ENCODE measurements at places on chromosomes 11 and 22.

DNA sequence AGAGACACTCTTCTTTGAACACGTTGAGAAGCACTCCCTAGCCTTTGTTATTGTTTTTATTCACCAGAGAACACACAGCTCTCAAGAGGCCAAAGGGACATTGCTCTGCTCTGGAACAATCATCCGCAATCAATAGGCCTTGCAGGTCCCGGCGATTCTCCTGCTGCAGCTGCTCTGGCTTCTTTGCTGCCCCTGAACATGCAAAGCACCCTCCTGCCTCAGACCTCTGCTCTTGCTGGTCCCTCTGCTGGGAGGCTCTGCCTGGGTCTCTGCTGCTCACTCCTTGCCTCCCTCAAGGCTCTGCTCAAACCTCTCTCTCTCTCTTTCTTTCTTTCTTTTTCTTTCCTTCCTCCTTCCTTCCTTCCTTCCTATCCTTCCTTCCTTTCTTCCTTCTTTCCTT is 232.7 kb downstream of the DSCAML1 start:
- H3K27me3 ChIP-seq, result peaks cover 13% of the 10 kb centered on the region
- H3K4me1 ChIP-seq, result no peaks in the 10 kb centered on the region
- no peak overlapping the region for H3K4me3 ChIP-seq
- no peak overlapping the region for H3K27ac ChIP-seq

DNA sequence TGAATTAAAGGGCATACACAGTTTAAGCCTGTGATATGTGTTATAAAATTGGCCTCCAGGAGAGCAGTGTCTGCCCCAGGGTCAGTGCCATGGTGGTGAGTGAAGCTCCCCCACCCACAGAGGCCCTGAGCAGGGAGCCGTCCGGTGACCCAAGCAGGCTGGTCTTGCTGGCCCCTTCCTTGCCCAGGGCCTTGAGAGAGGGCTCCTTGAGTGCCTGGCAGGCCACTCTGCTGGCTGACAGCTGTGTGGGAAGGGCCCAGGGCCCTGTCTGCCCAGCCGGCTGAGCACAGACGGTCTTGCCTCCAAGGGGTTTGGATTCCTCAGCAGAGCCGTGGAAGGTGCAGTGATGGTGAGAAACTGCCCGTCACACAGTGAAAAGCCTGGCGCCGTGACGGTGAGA is 25.9 kb downstream of the PTDSS2 start:
- H3K27me3 ChIP-seq, result no peaks in the 10 kb centered on the region
- H3K4me1 ChIP-seq, result no peaks in the 10 kb centered on the region
- DNase-seq, result no peak
- no peak overlapping the region for H3K27ac ChIP-seq

DNA sequence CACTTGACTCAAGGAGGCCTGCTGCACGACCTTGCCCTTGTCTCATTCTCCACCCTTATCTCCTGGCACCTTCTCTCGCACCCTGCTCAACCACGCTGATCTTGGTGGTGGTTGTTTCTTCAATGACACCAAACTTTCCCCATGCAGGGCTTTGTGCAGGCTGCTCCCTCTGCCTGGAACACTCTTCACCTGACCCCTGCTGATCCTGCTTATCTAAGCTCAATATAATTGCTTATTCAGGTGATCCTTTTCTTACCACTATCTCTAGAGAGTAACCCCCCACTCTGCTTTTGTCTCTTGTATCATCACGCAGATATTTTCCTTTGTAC is 604.4 kb downstream of the BUD13 start:
- DNase-seq, result no peak
- H3K27me3 ChIP-seq, result no peaks in the 10 kb centered on the region
- no peaks in the 10 kb centered on the region for H3K36me3 ChIP-seq
- no peak overlapping the region for H3K4me3 ChIP-seq
- H3K4me1 ChIP-seq, result no peaks in the 10 kb centered on the region
- H3K27ac ChIP-seq, result no peak overlapping the region

DNA sequence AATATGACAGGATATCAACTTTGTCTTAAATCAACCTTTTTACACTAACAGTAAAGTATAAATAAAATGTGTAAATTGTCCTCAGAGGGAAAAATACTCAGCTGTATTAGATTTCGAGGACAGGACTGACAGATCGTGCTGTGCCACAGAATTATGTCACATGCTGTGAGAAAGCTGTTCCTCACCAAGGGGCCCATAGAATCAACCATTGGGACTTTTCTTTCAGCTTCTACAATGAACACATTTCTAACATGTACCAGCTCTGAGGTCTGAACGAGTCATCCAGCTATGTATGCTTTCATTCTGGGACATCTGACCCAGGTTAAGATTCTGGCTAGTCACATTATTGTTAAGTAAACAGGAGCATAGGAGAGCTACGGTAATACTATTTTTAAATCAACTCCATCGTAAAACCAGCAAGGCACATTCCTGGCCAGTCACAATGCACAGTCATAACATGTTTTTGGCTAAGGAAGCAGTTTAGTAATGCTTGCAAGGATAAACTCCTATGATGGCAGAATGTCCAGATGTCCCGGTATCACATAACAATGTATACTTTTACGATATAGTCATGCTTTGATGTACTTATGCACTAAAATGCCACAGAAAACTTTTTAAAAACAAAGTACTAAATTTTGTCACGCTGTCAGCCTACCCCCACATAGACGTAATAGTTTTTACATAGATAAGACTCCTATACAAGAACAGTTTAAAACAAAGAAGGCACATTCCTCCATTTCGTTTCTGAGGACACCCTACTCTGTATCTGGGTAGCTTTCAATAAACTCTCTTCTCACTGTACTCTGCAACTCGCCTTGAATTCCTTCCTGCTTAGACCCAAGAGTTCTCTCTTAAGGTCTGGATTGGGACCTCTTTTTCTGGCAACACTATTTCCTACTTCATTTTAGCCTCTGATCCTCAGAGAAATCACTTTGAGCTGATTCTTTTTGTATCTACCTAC is 27.4 kb downstream of the ZNF214 start:
- no peak overlapping the region for H3K27ac ChIP-seq
- no peaks in the 10 kb centered on the region for H3K4me1 ChIP-seq
- no peak overlapping the region for H3K4me3 ChIP-seq
- H3K36me3 ChIP-seq, result no peaks in the 10 kb centered on the region

DNA sequence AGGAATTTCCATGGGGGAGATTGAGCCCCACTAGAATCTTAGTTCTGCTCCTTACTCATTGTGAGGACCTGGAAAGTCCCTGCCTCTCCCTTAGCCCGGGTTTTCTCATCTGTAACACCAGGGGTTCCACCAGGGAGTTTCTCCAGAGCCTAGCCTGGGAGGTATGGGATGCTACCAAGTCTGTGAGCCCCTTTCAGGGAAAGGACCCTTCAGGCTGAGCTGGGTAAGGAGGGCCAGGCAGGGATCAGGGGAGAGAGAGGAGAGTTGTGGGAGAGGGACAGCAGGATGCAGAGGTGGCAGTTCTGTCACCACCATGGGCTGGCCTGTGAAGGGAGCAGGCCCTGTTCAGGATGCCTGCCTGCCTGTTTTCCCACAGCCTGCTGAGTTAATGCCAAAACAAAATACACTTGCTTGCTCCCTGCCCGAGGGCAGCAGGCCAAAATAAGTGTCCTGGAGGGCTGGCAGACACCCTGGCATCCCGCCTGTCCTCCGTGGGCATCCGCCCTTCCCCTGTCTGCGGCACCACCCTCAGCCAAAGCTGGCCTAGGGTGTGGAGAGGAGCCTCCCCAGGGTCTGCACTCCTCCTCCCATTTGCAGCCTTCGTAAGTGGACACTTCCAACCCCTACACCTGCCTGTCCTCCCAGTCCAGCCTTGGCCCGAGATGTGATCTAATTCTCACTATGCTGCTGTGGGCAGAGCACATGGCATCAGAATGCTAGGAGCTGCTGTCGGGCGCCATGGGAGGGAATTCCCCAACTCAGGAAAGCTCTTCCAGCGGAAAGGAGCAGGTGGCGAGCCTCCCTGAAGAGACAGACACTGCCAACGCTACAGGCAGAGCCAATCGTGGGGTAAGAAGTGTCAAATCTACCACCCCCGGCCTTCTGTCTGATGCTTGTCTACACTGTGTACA is 5.9 kb upstream of the FCHSD2 start:
- no peak overlapping the region for H3K4me3 ChIP-seq
- H3K36me3 ChIP-seq, result no peaks in the 10 kb centered on the region
- no peak for DNase-seq
- H3K27ac ChIP-seq, result no peak overlapping the region
- H3K27me3 ChIP-seq, result peaks cover under 1% of the 10 kb centered on the region

DNA sequence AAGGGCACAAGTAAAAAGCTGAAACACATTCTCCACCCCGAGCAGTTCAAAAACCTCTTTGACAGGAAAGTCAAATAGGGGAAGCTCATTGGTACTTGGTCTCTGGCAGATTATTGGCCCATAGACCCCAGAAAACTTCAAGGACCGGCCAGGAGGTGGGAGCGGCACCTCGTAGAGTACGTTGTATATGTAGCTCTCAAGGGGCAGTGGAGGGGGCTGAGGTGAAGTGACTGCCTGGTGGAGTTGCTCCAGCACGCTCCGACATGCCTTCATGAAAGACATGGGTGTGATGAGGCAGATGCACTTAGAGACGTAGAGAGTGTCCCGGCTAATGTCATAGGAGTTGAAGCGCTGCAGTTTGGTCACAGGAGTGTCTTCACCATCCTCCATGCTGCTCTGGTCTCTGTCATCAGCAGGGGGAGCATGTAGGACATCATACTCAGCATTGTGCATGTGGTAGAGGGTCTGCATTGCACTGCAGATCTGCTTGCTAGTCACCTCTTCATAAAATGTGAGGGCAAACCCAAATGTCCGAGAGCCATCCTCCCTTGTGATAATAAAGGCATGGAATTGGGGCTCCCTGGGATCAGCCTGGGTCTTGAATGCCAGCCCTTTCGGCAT is 61.3 kb downstream of the DENND5A start:
- H3K36me3 ChIP-seq, result peaks cover 29% of the 10 kb centered on the region
- no peak overlapping the region for H3K27ac ChIP-seq

DNA sequence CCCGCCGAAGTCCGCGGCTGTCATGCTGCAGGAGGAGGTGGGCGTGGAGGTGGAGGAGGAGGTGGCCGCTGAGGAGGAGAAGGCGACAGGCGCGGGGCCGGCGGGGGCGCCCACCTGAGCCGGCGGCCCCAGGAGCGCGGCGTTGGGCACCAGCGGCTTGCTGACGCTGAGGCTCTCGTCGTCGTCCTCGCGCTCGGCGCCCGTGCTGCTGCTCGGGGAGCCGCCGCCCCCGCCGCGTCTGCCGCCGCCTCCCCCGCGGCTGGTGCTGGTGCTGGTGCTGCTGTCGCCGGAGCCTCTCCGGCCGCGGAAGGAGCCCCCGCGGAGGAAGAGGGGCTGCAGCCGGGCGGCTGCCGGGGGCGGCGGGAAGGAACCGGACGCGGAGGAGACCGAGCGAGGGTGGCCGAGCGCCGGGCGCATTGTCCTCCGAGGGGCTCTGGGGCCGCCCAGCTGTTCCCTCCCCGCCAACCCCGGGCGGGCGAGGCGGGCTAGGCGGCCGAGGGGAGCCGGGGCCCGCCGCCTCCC is 388 bp downstream of the TMEM121B start:
- H3K4me1 ChIP-seq, result peaks cover 38% of the 10 kb centered on the region
- no peak overlapping the region for H3K4me3 ChIP-seq
- no peak overlapping the region for H3K27ac ChIP-seq

GRCh38 chr11:67261640-67261945 is 4.7 kb upstream of the GRK2 start:
- no peak overlapping the region for H3K4me3 ChIP-seq
- H3K4me1 ChIP-seq, result peaks cover 49% of the 10 kb centered on the region
- no peak overlapping the region for H3K27ac ChIP-seq
- H3K27me3 ChIP-seq, result peaks cover 10% of the 10 kb centered on the region

- H3K4me3 ChIP-seq, result no peak overlapping the region
- H3K27ac ChIP-seq, result no peak overlapping the region
- H3K36me3 ChIP-seq, result no peaks in the 10 kb centered on the region
Measured at GRCh38 chr22:22713416-22713815, 69.0 kb downstream of the GGTLC2 start.

- peaks cover 45% of the 10 kb centered on the region for H3K4me1 ChIP-seq
- peaks cover 23% of the 10 kb centered on the region for H3K27me3 ChIP-seq
- H3K4me3 ChIP-seq, result peak overlapping the region; percentile 88
Measured at GRCh38 chr11:75351791-75352587, 528 bp upstream of the ARRB1 start.

DNA sequence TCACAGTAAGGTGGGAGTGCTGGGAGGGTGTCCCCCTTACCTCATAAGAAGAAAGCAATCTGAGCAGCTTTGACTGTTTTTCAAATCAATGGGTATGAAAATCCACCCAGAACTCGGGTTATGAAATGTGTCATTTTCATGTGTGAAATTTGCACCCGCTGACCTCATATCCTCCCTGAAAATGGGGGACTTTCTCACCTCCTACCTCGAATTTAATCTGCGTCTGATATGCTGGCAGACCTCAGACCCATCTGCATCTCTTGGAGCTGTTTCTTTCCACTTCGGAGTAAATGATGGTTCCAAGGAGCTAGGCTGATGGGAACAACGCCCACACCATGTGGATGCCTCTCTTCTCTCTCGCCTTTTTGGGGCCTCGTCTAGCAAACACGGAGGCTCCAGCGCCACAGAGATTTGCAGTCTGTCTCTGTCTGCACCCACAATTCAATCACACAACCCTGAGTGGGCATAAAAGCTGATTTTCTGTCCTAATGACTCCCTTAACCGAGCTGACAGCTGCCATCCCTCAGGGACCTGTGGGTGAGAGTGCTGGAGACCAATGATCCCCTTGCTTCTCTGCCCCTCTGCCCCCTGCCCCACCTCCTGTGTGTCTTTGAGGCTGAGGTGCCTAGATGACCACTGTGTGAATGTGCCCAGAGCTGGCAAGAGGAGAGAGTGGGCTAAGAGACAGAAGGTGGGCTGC is 71.0 kb downstream of the TRIM29 start:
- H3K27me3 ChIP-seq, result peaks cover 32% of the 10 kb centered on the region
- no peaks in the 10 kb centered on the region for H3K36me3 ChIP-seq
- H3K27ac ChIP-seq, result no peak overlapping the region
- no peak overlapping the region for H3K4me3 ChIP-seq
- H3K4me1 ChIP-seq, result no peaks in the 10 kb centered on the region
- no peak for DNase-seq

GRCh38 chr11:116217006-116217405 is 555.8 kb downstream of the BUD13 start:
- H3K36me3 ChIP-seq, result no peaks in the 10 kb centered on the region
- peak; percentile 34 for DNase-seq
- no peak overlapping the region for H3K27ac ChIP-seq

- no peak overlapping the region for H3K4me3 ChIP-seq
- H3K36me3 ChIP-seq, result no peaks in the 10 kb centered on the region
- H3K4me1 ChIP-seq, result peaks cover 11% of the 10 kb centered on the region
- DNase-seq, result no peak
Measured at GRCh38 chr11:110424775-110425444, 4.8 kb upstream of the FDX1 start.

- H3K4me3 ChIP-seq, result no peak overlapping the region
- H3K4me1 ChIP-seq, result no peaks in the 10 kb centered on the region
- no peak for DNase-seq
Measured at GRCh38 chr11:79578116-79578515, 137.3 kb upstream of the TENM4 start.
